NCI-H510A (cell line): ENCODE measurements at places on chromosomes 4 and X.

GRCh38 chrX:37370499-37371141, 21.5 kb downstream of the PRRG1 start:
- DNase-seq, result no peak

- no peak for DNase-seq
Observed at GRCh38 chrX:16807976-16808542, 21.8 kb downstream of the TXLNG start.

GRCh38 chr4:22515888-22516541, at the start of gene ADGRA3:
Gene ADGRA3, minus strand, starts transcription at chr4:22516066. Its CDS starts 282 bp downstream, at chr4:22515784.
- DNase-seq, result peak; percentile 55

- no peak for DNase-seq
Observed at GRCh38 chr4:77776182-77777134, 42.7 kb downstream of the CNOT6L start.

DNA sequence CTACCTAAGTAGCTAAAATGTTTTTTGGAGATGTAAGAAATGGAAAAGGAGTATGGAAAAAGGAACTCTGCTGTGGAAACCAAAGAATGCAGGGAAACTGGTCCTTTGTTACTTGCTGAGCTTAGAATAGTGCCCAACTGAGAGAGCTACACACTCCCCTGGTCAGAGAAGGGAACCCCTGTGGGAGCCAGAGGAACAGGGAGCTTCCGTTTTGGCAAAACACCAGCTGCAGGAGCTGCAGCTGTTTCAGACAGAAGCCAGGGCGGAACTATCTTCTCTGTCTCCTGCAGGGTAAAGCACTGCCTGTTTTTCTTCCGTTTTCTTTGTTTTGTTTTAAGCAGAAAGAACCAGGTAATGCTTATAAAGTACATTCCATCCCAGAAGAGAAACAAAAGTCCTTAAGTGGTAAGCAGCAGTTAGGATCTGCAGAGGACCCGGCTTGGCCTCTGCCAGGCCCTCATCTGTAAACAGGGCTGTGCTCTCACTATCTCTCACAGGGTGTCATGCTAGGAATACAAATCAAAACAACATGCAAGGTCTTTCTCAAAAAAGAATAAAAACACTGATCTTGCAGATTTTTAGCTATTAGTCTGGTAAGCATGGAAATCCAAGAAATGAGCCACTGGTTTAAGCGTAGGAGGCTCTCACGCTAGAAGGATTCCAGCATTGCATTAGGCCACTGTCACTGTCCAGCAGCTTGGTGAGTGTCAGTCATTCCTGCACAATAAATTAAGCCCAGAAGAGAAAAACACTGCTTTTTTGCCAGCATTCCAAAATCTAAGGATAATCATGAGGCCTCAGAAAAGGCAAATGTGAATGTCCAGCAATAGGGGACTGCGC, 76.1 kb downstream of the CHST7 start:
- no peak for DNase-seq

DNA sequence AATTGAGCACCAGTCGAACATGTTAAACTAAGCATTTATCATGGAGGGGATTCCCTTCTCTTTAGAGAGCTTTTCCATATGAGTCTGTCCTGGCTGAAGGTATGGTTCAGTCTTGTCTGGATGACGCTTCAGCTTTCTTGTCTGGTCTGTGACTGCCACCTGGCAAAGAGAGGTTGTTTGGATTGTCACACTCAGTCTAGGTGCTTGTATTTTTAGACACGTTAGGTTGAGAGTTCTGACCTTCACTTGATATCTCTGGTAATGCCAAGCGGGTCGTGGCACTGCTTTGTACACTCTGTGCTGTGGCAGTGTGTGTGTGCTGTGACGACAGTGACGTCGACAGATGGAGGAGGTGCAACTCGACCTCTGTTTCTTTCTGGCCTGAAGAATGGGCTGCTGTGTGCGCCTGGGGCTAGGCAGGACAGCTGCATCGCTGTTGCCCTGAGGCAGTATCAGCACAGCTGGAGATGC, 12.6 kb downstream of the NOCT start:
- peak; percentile 75 for DNase-seq

- no peak for DNase-seq
Observed at GRCh38 chrX:81336455-81337152, 134.7 kb downstream of the SH3BGRL start.

DNA sequence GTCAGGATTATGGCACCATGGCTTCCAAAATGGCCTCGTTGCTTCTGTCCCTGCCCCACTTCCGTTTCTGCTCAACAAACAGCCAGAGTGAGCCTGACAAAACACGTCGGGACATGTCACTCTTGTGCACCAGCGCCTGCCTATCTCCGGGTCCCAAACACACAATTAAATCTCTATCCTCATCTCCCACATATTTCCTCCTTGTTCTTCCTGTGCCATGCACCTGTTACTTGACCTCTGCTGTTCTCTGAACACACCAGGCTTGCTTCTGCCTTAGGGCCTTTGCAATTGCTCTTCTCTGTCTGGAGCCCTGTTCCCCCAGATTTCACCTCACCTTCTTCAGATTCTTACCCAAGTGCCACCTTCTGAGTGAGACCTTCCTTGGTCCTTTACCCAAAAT, 12.7 kb upstream of the CD38 start:
- DNase-seq, result no peak

- no peak for DNase-seq
Observed at GRCh38 chr4:127856813-127857447, 23.8 kb upstream of the PLK4 start.

GRCh38 chrX:39619182-39620009, 478.4 kb downstream of the BCOR start:
- DNase-seq, result peak; percentile 10

- DNase-seq, result no peak
Observed at GRCh38 chrX:99572711-99573110, 837.4 kb downstream of the PCDH19 start.

- DNase-seq, result peak; percentile 55
Observed at GRCh38 chrX:40154250-40154852, 56.6 kb upstream of the BCOR start.

DNA sequence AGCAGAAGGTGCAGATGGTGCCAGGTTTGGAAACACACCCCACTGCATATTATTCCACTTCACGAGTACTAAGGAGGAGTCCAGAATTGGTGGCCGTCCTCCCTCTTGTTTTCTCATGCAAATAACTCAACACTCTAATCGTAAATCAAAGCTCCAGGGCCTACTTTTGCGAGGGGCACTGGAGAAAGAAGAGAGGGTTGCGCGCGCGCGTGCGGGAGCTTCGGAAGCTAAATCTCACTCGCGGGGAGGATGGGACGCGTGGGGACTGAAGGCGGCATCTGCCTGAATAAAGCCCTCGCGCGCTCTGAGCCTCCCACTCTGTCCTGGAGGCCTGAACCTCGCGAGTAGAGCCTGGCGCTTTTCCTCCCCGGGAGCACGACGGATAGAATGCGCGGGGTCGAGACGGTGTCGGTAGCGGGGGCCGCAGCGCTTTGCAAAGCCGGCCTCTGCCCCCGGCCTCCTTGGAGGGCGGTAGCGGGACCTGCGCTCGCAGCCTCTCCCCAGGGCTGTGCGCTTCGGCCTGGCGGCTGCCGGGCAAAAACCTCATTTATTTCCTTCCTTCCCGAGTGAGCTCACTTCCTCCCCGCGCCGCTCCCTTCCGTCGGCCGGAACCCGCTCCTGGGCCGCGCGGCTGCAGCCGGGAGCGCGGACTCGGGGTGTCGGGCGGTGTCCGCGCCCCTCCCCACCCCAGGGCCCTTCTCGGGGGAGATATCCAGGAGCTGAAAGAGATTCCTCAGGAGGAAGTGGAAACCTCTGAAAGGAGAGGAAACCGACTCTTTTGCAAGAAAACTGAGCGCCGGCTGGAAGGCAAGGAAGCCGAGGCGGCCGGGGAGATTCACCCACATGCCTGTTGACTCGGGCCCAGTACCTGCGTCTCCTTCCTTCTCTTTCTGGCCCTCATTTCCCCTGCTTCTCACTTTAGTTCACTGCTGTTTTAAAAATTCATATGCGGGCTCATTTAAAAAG, 20.7 kb downstream of the HAND2 start:
- no peak for DNase-seq

- no peak for DNase-seq
Observed at GRCh38 chr4:162352580-162353107, 188.8 kb upstream of the FSTL5 start.

- no peak for DNase-seq
Observed at GRCh38 chrX:73647212-73647611, 84.2 kb downstream of the CHIC1 start.

DNA sequence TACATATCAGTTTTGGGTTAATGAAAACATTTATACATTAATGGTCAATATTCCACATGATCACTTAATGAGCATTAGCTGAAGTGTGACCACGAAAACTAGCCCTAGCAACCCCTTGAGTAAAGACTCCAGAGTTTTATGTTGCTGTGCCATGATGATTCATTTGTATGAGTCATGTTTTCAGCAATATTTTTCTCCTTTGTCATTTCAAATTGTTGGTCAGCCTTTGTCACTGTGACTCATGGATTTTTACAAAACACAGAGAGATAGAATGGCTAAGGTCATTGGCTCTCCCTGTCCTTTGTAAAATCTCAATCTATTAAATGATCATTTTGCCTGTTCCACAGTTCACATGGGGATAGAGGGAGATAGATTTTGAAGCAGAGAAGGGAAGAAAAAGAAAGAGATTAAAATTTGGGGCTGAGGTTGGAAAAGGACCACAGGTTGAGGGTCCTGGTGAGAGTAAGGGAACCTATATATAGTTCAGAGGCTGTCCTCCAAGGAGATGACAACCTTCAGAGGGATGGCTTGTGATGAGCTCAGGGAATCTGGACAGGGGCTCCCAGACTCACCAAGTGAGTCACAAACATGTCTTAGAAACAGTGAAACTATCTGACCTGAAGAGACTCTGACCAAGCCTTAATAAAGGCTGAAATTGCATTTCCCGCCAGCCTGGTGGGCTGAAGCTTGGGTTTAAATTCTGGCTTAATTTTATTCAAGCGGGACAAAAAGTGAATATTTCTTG, 25.6 kb downstream of the NR0B1 start:
- no peak for DNase-seq

DNA sequence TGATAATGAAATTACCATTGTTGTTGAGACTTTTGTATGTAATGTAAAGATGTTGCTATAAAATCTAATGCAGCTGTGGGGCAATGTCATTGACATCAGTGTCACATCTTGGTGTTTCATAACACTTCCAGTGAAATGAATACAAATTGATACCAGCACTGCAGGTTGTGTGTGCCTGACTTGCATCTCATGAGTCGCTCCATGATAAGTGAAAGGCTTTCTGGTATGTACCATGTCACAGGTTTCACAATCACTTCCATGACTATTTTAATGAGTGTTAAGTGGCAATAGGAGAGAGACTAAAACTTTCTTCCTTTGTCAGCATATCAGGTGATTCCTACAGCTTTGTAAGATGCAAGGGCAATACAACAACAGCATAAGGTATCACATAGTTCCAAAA, 94.4 kb downstream of the ABCB7 start:
- no peak for DNase-seq

DNA sequence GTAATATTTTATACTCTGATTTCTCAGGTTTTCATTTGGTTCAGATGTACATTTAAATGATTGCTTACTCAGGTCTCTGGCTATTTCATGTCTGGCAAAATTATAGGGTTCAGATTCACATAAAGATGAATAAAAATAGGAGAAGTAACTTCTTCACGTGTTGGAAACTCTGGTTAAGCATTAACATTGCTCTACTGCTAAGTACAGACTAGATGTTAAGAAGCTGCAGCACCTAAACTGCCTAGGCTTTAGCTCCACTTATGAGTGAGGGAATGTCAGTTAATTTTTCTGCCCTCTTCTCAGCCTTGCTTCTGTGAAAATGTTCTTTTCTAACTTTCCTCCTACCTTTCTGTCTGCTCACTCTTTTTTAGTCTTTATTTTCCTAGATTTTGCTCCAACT, 361.2 kb downstream of the ARAP2 start:
- no peak for DNase-seq

DNA sequence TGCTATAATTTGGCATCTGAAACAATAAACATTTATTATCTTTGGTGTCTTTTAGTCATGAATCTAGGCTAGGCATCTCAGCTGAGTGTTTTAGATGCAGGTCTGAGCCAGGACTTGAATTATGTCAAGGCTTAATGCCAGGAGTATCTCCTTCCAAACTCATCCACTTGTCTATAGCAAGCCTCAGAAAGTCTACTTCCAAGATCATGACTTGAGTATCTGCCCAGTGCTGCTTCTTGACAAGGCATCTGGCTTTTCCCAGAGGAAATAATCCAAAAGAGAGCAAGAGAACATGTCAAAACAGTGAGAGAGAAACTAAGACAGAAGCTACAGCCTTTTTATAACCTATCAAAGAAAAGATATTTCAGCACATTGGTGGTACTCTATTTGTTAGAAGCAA, 1052.1 kb upstream of the PCDH10 start:
- no peak for DNase-seq

- DNase-seq, result no peak
Observed at GRCh38 chr4:142866685-142867084, 20.6 kb upstream of the INPP4B start.

- no peak for DNase-seq
Observed at GRCh38 chrX:133726642-133727041, 258.8 kb downstream of the GPC3 start.

DNA sequence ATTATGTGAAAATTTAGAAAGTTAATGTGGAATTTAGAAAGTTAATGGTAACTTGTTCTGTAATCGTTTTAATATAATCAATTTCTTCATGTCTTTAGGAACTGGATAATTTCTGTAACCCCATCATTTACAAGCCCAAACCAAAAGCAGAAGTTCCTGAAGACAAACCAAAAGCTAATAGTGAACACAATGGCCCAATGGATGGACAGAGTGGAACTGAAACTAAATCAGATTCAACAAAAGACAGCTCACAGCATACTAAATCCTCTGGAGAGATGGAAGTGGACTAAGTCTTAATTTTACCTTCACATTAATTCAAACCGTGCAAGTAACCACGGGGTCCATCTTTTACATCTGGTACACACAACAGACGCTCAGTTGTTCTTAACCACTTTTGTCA, 48.1 kb upstream of the PLK4 start:
- no peak for DNase-seq

DNA sequence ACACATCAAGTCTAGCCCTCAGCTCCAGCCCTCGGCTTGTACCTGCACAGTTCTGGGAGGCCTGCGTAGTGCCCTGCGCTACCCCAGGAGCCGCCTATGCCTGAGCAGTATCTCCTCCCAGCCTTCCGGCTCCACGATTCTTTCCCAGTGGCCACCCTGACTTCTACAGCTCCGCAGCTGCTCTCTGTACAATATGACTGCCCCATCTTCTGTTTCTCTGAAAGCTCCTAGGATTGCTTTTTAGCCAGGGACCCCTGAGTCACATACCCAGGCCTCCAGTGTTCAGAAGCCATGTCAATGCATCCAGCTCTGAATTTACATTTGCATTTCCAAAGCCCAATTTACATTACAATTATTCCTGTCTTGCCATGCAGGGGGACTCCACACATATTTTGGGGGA, 135.5 kb downstream of the PJA1 start:
- no peak for DNase-seq

- DNase-seq, result peak; percentile 59
Observed at GRCh38 chrX:9573282-9574106, 108.6 kb downstream of the TBL1X start.

DNA sequence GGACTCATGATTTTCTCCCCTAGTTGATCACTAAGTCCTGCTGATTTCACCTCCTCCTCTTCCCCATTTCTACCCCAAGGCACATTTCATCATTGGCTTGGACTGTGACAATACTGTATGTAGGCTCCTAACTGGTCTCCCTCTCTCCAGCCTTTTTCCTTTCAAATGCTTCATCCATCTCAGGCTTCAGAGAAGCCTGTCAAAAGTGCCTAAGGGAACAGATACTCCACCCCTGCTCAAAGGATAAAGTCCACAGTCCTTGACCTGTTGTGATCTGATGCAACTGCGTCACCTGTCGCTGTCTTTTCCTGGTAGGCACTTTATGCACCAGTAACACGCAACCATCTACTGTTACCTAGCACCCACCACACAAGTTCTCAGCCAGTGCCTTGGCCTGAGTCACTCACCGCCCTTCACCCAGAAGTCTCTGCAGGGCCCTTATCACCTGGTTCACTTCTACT, 12.8 kb downstream of the SCARB2 start:
- peak; percentile 94 for DNase-seq
